Ovary (tissue), 10 donors: ENCODE measurements at places on chromosomes 3 and 15. TPM values are rescaled to one million over a fixed set of nuclear protein-coding genes. Genes with fewer than 3 reads are reported as not detected.

DNA sequence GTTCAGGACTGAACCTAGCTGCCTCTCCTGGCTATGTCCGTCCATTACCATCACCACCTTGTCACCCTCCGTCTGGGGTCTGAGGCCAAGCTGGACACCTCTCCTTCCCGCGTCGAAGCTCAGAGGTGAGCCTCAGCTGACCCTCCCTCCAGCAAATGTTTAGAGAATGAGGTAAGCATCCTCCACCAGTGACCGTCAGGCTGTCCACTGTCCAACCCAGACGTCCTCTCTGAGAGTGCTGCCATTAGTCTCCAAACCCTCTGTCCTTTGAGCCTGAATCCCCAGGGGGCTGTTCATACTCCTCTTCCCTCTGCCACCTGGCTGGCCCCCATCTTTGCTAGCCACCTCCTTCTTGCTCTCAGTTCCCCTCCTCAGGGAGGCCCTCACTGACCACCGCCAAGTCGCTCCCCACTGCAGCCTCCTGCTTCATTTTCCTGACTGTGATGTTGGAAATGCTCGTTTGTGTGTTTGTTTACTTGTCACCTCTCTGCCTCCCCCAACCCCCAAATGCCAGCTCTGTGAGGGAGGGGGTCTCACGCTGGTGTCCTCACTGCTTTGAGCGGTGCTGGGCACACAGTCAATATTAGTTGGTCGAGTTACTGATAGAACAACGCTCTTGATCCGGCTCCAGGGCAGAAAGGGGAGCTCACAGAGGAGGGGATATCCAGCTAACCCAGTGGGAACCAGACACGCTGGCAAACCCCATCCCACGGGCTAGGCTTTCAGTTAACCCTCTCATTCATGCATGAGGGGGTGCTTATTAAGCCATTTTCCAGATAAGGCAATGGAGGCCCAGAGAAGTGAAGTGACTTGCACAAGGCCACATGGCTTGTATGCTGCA is 64.9 kb downstream of the IQSEC1 start:
- DNase-seq: no peak

DNA sequence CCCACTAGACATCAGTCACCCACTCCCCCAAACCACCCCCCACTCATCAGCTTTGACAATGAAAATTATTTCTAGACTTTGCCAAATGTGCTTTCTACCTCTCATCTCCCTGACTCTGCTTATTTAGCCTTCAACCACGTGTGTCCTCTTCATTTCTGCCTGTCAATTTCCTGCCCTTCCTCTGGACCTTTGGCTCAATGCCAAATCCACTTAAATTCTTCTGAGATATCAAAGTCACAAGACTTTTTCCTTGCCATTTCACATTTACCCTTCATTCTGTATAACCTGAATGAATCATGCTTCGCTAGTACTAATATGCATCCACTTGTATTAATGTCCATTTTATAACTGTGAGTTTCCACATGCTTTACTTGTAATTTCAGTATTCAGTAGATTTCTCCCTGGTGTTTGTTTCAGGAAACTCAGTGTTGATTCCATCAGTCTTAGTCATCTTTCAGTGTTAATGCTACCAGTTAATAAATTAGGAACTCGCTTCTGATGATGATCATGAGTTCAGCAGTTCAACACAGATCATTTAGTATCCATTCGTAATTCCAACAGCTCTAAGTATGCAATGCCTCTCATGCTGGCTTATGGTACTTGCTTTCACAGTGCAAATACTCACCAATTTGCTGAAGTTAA is 128.2 kb upstream of the OSTN start:
- DNase-seq: no peak

GRCh38 chr3:132879656-132880055 is 157.4 kb upstream of the NPHP3 start:
- DNase-seq: no peak

GRCh38 chr3:87462228-87462627 is 185.8 kb upstream of the POU1F1 start:
- DNase-seq: no peak

DNA sequence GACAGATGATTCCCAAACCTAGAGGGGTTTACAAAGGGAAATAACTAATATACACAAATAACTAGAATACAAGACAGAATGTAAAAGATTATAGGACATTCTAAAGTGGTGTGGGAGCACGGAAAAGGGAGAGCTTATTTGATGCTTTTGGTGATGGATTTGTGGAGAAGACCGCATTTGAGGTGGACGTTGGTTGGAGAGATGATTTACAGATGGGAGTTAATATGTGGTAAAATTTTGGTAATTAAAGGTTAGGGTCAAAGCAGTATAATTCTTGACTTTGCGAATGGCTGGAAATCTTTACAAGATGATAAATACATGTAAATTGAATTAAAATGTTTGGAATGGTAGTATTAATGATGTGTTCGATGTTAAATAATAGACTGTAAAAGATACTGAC is 1.2 kb downstream of the KNL1 start:
- DNase-seq: no peak

- no peak for DNase-seq
Measured at GRCh38 chr15:49036650-49037545, 9.3 kb downstream of the SECISBP2L start.

DNA sequence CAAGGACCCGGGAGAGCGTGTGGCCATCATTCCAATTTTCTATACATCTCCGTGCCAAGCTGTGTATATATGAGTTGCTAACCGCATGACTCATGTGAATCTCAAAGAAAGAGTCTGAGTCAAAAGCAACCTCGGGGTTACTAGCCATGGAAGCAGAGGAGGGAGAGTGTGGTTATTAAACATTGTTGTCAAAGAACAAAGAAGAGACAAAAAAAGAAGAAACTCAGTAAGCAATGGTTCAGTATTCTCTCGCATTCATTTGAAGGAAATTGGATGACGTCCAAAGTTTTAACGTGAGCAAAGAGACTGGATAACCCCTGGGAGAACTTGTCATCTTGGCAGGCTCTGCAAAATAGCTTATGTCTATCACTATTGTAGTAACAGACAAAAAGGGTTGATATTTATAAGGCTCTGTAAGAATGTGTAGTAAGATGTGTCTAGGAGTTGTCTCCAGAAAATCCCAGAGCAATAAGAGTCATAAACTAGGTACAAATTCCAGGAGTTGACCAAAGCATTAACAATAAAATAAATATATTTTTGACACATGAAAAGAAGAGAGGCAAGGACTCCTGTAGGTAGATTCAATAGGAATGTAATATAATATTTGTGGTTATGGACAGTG is 52.8 kb upstream of the GRM7 start:
- no peak for DNase-seq

GRCh38 chr3:160583451-160583850 is 18.1 kb upstream of the KPNA4 start:
- no peak for DNase-seq

GRCh38 chr3:52721730-52722008 is 15.8 kb downstream of the SPCS1 start:
- no peak for DNase-seq

GRCh38 chr3:51935886-51936755 is 5.6 kb downstream of the RRP9 start:
- peak; percentile 12 for DNase-seq

- DNase-seq: no peak
Measured at GRCh38 chr15:101599091-101599490, 53.1 kb downstream of the TM2D3 start.

DNA sequence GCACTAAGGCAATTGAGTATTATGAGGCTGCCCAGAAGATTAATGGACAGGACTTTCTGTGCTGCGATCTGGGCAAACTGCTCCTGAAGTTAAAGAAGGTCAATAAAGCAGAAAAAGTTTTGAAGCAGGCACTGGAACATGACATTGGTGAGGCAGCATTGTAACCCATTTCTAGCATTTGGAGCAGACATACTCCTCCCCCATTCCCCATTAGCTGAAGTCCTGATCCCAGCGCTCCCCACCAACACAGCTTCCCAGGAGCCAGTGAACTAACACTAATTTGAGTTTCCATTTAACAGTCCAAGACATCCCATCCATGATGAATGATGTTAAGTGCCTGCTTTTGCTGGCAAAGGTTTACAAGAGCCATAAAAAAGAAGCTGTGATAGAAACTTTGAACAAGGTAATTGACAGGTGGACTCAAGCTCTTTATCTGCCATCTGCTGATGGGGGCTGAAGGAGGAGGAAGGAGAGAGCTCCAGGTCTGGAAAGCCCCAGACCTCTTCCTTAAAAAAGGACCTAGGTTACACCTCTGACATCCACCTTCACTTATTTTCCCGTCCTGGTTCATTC is 22.6 kb downstream of the CSRNP1 start:
- no peak for DNase-seq

GRCh38 chr3:30314757-30315325 is 291.6 kb upstream of the TGFBR2 start:
- no peak for DNase-seq

- no peak for DNase-seq
Measured at GRCh38 chr15:54789376-54789775, 407.4 kb downstream of the RSL24D1 start.

The CORO2B gene
- polyA plus RNA-seq: 12.4 TPM

The GPR27 gene
- 9.2 TPM for polyA plus RNA-seq

The NANOGP8 gene
- 0.16 TPM for polyA plus RNA-seq
